ENCODE measurements at places on chromosomes 2 and 18.

DNA sequence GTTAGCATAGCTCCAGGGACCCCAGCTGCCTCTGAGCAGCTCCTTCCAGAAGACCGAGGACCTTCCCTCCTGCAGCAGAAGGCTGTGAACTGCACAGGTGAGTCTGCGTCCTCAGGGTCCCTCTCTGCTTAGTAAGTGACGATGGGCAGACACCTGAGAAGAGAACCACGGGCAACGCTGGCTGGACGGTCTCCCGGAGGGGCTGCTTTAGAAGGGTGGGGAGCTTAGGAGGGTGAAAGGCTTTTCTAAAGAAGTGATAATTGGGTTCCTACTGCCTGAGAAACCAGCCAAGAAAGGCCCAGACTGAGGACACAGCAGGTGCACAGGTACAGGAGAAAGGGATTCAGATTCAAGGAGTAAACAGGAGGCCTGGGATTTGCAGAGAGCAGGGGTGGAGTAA is 276.6 kb upstream of the PXDN start:
- no peak for DNase-seq

DNA sequence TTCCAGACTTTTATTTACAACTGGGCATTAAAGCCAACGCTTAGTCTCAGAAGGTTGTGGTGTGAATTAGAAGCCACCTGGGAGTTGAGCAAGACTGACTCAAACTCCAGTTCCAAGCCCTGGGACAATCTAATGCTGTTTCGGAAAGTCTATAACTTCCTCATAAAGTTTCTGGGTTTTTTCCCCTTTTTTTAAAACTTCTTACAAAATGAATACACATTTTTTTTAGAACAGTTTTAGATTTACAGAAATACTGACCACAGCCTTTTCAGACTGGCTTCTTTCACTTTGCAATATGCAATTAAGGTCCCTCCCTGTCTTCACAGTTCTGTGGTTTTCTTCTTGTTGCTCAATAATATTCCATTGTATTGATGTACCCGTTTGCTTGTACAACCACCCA is 115.9 kb upstream of the TWIST2 start:
- DNase-seq, result no peak

GRCh38 chr2:28347596-28347995 is 45.1 kb upstream of the FOSL2 start:
- DNase-seq, result no peak

GRCh38 chr2:36780231-36780839 is 83.8 kb downstream of the VIT start:
- peak; percentile 69 for DNase-seq

DNA sequence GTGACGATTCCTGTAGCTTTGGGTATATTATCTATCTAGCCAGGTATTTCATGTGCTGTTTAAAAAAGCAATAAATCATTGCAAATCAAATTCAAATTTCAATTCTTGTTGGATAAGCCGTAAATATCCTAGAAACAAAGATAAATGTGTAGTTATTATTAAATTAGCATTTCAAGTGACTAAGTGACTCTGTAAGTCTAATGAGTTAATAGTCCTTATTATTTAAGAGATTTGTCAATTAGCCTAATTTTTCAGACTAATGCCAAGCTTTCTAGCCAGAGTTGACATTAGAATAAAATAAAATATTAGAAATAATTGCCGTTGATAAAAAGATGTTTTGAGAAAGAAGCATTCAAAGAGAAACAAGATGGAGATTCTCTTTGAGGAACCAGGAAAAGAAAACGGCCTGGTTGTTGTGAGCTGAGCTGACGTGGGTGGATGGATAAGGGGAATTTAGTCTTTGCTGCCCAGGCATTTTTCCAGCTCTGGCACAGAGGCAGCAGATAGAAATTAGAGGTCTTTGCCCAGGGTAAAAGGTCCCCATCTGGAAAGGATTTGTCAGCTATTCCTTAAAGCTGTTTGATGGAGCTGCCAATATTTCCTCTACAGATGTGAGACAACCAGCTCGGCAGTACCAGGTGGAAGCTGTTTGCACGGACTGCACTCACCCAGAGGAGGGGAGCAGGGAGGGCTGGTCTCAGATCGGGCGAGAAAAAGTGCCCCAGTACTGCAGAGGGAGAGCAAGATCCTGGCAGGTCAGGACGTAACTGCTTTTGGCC is 117.3 kb upstream of the SEC11C start:
- peak; percentile 61 for DNase-seq

- no peak for DNase-seq
Measured at GRCh38 chr2:163719331-163719730, 16.5 kb downstream of the FIGN start.

GRCh38 chr2:227871375-227871791 is at the start of gene DAW1:
TSS of gene DAW1 (plus strand) at chr2:227871631. CDS start at chr2:227871690, 59 bp downstream.
- peak; percentile 51 for DNase-seq

DNA sequence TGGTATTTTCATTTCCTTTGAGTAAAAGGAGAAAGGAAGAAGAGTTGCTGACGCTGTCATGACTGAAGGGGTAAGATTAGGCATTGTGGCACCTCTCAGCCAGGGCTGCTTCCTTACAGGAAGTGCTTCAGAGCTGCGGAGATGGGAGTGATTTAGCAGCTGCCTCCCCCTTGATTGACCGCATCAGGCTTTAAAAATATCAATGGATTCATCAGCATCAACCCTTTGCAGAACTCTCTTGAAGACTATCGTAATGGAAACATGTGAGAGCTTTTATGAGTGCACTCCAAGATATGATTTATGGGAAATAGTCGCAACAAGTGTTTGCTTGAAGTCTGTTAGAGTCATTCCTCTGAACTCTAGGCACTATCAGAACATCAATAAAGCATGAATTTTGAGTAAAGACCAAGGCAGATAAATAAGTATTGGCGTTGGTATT is 141.1 kb downstream of the CSRNP3 start:
- no peak for DNase-seq

GRCh38 chr2:72953976-72954375 is 36.7 kb downstream of the EMX1 start:
- DNase-seq, result no peak

GRCh38 chr18:9400197-9400596 is 65.6 kb downstream of the TWSG1 start:
- DNase-seq, result no peak

GRCh38 chr2:62524293-62524941 is 18.4 kb upstream of the TMEM17 start:
- DNase-seq, result no peak

GRCh38 chr2:152647552-152647951 is 69.7 kb downstream of the PRPF40A start:
- peak; percentile 9 for DNase-seq

DNA sequence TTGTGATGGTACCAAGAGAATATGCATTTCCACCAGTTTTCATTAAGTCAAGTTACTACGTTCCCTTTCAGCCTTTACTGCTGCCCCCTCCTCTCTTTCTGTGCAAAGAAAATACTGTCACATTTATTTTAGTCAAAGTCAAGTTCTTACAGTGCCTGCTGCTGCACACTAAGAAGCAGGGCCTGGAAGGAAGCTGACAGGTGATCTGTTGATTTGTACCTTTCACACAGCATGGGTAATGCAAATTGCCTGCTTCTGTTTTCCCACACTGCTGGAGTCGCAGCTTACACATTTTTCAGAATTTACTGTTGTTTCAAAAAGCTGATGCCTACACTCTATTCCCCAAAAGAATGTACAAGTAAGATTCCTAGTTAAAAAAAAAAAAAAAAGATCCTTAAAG is 48.7 kb upstream of the CD226 start:
- no peak for DNase-seq

- no peak for DNase-seq
Measured at GRCh38 chr2:120454654-120455385, 108.9 kb downstream of the INHBB start.

DNA sequence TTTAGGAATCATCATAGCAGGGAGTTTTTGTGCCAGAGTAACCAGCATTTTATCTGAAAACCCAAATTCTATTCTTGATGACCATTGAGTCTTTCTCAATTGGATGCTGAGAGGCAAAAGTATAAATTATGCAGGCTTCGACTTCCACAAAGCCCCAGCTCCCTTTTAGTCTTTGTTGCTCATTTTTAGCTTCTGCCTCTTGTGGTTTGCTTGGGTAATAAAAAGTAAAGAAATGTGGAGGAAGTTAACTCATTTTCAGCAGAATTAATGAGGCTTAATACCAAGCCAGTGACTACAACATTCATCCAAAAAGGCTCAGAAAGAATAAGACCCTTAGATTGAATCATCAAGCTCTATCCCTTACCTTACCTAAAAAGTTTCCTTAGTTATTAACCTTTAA is 18.6 kb downstream of the ERMN start:
- DNase-seq, result no peak

DNA sequence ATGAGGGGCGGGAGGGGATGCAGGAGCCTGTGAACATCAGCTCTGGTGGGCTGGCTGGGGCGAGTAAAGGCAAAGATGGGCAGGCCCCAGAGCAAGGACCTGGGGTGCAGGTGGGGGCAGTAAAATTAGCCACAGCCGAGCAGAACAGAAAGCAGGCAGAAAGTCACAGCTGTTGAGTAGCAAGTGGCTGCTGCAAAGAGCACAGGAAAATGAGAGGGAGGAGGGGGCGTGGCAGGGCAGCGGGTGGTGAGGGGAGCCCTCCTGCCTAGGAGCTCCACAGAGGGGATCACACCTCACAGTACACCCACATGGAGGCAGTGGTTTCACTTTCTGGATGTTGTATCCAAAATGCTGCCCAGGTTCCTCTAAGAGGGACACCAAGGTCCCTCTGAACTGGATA is 79.6 kb downstream of the LBH start:
- no peak for DNase-seq

Measured in NCI-H524 (cell line).